ENCODE measurements at places on chromosomes 2 and 18.

GRCh38 chr2:69095305-69095704 lies 82.3 kb downstream of the ANTXR1 start:
- peak; percentile 77 for DNase-seq

- no peak for DNase-seq
Measured at GRCh38 chr2:111903516-111903915, 5.1 kb downstream of the MERTK start.

GRCh38 chr2:10792660-10793400 lies 19.8 kb downstream of the PDIA6 start:
- no peak for DNase-seq

DNA sequence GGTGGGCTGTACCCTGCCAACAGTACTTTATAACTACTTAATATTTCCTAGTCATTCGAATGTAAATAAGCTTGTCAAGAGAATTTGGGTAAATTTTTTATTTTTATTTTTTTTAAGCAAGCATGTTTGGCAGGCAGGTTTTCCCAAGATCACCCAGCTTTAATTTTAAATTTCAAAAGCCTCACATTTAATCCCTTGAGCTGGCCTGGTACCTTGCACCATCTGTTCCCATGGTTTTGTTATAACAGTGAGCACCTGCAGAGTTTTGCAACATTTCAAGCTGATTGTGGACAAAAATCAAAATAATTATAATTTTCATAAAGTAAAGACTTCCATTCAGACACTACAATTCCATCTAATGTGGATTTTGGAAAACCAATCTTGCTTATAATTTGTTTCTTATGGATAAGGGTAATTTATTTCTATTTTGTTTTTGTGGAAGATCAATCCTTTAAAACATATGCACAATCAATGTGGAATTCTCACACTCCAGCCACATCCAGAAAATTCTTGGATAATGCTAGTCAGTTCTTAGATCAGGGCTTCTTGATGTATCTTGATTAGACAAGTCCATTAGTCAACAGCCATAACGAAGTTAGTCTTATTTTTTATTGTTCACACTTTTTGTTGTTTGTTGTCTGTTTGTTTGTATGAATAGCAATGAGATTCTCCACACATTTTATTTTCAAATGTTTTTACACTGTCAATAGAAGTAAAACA lies 689.3 kb downstream of the NR4A2 start:
- no peak for DNase-seq

DNA sequence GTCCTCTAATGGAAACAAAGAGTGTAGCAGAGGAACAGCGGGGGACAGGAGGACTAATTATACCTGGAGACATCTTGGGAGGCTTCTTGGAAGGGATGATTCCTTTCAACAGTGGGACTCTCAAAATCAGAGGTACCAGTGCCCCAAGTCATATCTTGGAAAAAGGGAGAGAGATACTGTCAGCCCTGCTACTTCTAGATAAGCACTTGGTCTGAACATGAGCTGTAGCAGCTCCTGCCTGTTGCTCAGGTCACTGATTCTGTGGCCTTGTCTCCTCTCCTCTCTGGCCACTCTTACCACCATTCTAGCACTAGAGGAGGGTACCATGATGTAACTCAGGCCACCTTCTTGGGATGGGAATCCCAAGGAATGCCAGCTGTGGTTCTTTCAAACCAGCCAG lies 54.5 kb downstream of the MFSD6 start:
- DNase-seq: no peak

DNA sequence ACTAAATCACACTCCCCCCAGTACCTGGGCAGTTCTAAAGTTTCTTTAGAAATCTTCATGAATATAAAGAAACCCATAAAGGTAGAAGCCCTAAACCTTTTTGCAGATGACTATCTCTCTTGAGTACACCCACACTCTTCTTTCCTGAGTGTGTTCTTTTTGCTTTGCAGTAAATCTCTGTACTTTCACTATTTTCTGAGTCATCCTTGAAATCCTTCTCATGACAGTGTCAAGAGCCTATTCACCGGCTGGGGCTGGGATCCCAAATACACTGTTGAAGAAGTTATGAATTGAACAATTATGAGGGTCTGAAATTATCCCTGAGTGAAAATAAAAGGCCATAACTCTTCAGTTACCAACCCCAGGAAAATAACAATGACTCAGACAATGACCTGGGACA lies 133.9 kb upstream of the CCDC195 start:
- peak; percentile 22 for DNase-seq

DNA sequence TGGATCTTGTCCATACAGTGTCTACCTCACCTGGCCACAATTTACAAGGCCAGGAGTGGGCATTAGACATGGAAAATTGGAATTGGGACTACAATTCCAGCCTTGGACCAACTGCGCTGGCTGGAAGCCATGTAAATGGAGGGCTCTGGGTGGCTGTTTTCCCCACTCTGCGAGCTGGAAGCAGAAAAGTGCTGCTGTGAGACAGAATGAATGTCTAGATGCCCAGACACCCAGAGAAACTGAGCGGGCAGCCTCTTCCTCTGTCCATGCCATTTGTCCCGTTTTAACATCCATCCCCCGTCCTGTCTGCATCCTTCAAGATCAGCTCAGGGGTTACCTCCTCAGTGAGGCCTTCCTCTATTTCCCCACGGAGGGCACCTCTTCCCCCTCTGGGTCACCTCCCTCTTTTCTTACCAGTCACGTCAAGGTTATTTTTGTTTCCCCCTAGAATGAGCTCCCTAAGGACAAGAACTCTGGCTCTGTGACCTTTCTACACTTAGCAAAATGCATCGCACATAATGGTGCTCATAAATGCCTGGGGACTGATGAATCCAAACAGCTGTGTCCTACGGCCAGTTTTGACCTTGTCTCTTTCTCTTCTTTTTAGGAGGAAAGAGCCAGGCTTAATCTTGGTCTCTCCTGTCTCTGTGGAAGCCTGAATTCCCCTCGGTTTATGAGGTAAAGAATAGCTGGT lies 41.2 kb downstream of the MCFD2 start:
- DNase-seq: no peak

- DNase-seq: no peak
Measured at GRCh38 chr18:47911877-47912276, 18.6 kb downstream of the SMAD2 start.

DNA sequence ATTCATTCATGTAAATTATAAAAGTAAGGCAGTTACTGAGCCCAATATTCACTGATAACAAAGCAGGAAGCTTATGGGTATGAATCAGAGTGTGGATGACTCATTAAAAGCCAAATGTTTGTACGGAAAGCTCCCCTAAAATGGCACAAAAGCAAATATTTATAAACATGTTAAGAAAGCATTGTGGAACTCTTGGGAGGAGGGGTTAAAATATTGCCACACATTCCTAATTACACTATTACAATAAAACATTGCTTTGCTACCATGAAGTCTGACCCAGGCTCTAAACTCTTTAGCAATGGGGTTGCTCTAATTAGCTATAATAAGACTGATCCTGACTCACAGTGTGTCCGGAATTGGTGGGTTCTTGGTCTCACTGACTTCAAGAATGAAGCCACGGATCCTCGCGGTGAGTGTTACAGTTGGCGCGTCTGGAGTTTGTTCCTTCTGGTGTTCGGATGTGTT lies 110.9 kb downstream of the NAB1 start:
- DNase-seq: peak; percentile 81

DNA sequence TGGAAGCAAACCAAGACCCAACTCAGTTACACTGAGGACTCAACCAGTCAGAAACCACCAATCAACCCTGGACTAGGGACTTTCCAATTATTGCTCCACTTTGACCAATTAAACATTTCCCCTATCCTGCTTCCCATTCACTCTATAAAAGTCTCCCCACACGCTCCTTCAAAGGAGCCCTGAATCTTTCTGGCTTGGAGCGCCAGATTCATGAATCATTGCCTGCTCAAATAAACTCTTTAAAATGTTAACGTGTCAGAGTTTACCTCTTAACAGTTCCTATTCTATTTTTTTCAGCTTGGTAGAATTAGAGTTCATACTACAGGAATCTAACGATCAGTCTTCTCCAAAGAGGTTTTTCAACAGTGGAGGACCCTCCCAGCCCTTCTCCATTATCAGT lies 20.7 kb upstream of the SULT1C2 start:
- peak; percentile 69 for DNase-seq

All from fibroblast of skin of right biceps (primary cell).